ENCODE measurements at places on chromosomes 2 and 18. TPM values are rescaled to one million over a fixed set of nuclear protein-coding genes. Genes with fewer than 3 reads are reported as not detected.

CPS1 gene
- total RNA-seq, result 1,537 TPM

XDH gene
- 58.3 TPM for total RNA-seq

GRCh38 chr2:99918389-99918788, 224.0 kb downstream of the AFF3 start:
- H3K27ac ChIP-seq, result no peak overlapping the region
- H3K27me3 ChIP-seq, result no peaks in the 10 kb centered on the region
- no peak for DNase-seq
- no peaks in the 10 kb centered on the region for H3K4me1 ChIP-seq

- H3K4me1 ChIP-seq, result no peaks in the 10 kb centered on the region
- H3K36me3 ChIP-seq, result no peaks in the 10 kb centered on the region
- H3K4me3 ChIP-seq, result no peak overlapping the region
- no peak for DNase-seq
These were observed 45.4 kb upstream of the EHBP1 start for GRCh38 chr2:62660087-62660486.

DNA sequence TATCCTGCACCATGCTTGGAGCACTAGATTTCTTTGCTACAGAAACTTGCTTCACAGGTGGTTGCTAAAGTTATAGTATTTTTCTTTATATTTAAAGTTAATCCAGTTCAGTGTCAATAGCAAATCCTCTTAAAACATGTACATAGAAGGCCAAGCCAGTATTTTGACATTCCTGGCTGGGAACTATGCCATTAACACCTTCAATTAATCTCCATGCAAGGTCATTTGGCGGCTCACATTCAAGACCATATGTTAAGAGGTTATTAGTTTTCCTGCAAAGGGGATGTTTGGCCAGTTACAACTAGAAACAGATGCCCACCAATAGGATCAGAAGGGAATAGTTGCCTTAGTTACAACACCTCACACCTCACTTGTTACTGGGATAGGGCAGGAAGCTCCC, 261.3 kb upstream of the MEIS1 start:
- no peaks in the 10 kb centered on the region for H3K4me1 ChIP-seq
- no peaks in the 10 kb centered on the region for H3K27me3 ChIP-seq
- no peak for DNase-seq
- H3K27ac ChIP-seq, result no peak overlapping the region
- no peak overlapping the region for H3K4me3 ChIP-seq

TMEM247 gene
- total RNA-seq, result not detected

- H3K4me1 ChIP-seq, result no peaks in the 10 kb centered on the region
- no peak overlapping the region for H3K27ac ChIP-seq
- H3K4me3 ChIP-seq, result no peak overlapping the region
- H3K27me3 ChIP-seq, result no peaks in the 10 kb centered on the region
- no peaks in the 10 kb centered on the region for H3K36me3 ChIP-seq
- DNase-seq, result no peak
These were observed 65.7 kb upstream of the DARS1 start for GRCh38 chr2:136051001-136051724.

- no peak for DNase-seq
- no peak overlapping the region for H3K27ac ChIP-seq
- H3K27me3 ChIP-seq, result no peaks in the 10 kb centered on the region
- H3K4me1 ChIP-seq, result no peaks in the 10 kb centered on the region
- no peaks in the 10 kb centered on the region for H3K36me3 ChIP-seq
- H3K4me3 ChIP-seq, result no peak overlapping the region
These were observed 352.8 kb downstream of the THSD7B start for GRCh38 chr2:137118140-137118539.

DPP4 gene
- 18.4 TPM for total RNA-seq

MITD1 gene
- 8.0 TPM for total RNA-seq

DNA sequence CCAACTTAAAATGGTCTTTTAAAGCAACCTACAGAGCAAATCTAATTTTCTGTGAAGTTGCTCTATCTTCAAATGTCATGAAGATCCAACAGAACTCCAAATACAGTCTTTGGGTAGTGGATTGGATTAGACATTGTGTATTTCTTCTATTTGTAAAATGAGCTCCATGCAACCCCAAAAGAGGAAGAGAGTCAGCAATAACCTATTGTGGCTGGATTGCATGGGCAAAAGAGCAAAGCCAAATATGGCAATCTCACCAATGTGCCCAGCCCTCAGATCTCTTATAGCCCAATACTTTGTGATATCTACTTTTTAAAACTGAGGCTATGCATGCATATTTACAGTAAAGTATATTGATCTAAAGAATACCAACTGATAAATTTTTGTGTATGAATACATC, 146.3 kb downstream of the TXNL1 start:
- H3K27me3 ChIP-seq, result no peaks in the 10 kb centered on the region
- no peaks in the 10 kb centered on the region for H3K36me3 ChIP-seq
- no peak for DNase-seq
- H3K4me1 ChIP-seq, result no peaks in the 10 kb centered on the region
- H3K4me3 ChIP-seq, result no peak overlapping the region
- no peak overlapping the region for H3K27ac ChIP-seq

DNA sequence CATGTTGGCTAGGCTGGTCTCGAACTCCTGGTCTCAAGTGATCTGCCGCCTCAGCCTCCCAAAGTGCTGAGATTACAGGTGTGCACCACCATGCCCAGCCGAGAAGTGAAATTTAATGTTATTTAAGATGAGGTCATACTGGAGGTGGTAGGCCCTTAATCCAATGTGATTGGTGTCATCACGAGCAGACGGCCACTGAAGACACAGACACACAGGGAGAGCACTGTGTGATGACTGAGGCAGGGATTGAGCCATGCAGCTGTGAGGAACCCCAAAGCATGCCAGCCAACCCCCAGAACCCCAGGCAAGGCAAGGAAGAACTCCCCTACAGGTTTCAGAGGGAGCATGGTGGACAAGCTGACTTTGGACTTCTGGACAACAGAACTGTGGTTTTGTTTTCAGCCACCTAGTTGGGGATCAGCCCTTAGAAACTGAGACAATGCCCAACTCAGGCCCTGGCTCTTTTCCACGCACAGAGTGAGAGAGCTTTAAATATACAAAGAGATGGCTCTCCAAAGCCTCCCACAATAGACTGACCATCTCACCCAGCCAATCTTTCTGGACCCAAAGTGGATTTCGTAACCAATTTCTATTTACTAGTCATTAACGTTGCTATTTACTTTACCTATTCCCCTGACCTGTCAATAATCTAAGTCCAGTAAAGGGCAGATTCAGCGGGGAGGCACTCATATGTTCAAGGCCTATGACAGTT, 34.2 kb downstream of the TBC1D8 start:
- H3K4me3 ChIP-seq, result no peak overlapping the region
- no peaks in the 10 kb centered on the region for H3K36me3 ChIP-seq
- no peaks in the 10 kb centered on the region for H3K27me3 ChIP-seq
- H3K27ac ChIP-seq, result peak overlapping the region; percentile 68
- peak; percentile 93 for DNase-seq

GRCh38 chr2:232028071-232028470, 66.6 kb downstream of the DIS3L2 start:
- no peak overlapping the region for H3K4me3 ChIP-seq
- H3K36me3 ChIP-seq, result peaks cover 4% of the 10 kb centered on the region
- no peaks in the 10 kb centered on the region for H3K4me1 ChIP-seq
- DNase-seq, result no peak

GRCh38 chr2:20322527-20323300, 27.9 kb downstream of the PUM2 start:
- no peaks in the 10 kb centered on the region for H3K27me3 ChIP-seq
- H3K36me3 ChIP-seq, result peaks cover 9% of the 10 kb centered on the region
- no peak for DNase-seq
- no peak overlapping the region for H3K27ac ChIP-seq
- no peak overlapping the region for H3K4me3 ChIP-seq

- peaks cover 5% of the 10 kb centered on the region for H3K4me1 ChIP-seq
- no peak for DNase-seq
- H3K36me3 ChIP-seq, result no peaks in the 10 kb centered on the region
- no peak overlapping the region for H3K27ac ChIP-seq
- H3K4me3 ChIP-seq, result no peak overlapping the region
- no peaks in the 10 kb centered on the region for H3K27me3 ChIP-seq
These were observed 81.2 kb upstream of the MAPRE2 start for GRCh38 chr18:34959989-34960388.

DNA sequence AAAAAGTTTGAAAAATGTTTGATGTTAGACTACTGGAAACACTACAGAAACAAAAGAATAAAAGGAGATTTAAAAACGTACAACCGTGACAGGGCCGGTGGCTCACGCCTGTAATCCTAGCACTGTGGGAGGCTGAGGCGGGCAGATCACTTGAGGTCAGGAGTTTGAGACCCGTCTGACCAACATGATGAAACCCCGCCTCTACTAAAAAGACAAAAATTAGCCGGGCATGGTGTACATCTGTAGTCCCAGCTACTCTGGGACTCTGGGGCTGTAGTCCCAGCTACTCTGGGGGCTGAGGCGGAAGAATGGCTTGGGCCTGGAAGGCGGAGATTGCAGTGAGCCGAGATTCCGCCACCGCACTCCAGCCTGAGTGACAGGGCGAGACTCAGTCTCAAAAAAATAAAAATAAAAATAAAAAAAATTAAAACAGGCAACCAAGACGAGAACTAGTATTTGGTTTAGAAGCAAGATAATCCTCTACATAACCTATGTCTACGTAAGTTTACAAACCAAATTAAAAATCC, 5.8 kb downstream of the SP3 start:
- no peaks in the 10 kb centered on the region for H3K27me3 ChIP-seq
- peaks cover 36% of the 10 kb centered on the region for H3K4me1 ChIP-seq
- no peak for DNase-seq
- no peak overlapping the region for H3K4me3 ChIP-seq
- no peak overlapping the region for H3K27ac ChIP-seq
- peaks cover 19% of the 10 kb centered on the region for H3K36me3 ChIP-seq

DNA sequence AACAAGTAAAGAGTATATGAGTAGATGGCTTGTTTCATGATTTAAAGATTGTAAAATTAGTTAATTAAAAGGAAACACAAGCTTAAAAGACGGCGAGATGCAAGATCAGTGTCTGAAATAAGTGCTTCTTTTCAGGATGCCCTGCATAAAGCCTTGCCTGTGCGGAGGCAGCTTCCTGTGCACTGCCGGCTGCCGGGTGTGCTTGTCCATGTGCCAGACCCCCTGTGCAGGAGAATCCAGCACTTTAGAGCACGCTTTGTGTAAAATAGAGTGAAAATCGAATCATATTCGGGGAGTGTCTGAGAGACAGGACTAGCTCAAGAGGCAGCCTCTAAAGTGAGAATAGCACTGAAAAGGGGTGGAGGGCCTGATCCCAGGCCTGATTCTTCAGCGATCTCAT, 154.7 kb downstream of the CHST9 start:
- H3K4me3 ChIP-seq, result no peak overlapping the region
- H3K36me3 ChIP-seq, result no peaks in the 10 kb centered on the region
- no peak overlapping the region for H3K27ac ChIP-seq
- no peaks in the 10 kb centered on the region for H3K4me1 ChIP-seq

DNA sequence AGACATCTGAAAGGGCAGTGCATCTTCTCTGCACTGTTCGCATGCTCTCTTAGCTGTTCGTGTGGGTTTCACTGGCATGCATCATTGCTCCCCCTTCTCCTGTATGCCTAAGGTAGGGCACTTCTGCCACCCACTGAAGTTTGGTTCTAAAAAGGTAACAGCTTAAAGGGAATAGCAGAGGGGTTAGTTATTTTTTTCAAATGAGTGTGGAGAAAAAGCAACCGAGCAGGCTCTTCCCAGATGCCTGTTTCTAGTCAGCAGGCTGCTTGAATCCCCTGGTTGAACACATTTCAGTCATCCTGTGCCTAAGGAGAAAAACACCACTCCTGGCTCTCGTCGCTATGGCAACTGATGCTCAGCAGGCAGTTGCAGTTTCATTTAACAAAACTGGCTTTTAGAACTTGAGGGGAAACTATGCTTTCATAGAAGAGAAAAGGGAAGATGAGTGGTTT, 69.8 kb upstream of the GALNT3 start:
- DNase-seq, result no peak
- H3K4me3 ChIP-seq, result no peak overlapping the region
- no peak overlapping the region for H3K27ac ChIP-seq

DNA sequence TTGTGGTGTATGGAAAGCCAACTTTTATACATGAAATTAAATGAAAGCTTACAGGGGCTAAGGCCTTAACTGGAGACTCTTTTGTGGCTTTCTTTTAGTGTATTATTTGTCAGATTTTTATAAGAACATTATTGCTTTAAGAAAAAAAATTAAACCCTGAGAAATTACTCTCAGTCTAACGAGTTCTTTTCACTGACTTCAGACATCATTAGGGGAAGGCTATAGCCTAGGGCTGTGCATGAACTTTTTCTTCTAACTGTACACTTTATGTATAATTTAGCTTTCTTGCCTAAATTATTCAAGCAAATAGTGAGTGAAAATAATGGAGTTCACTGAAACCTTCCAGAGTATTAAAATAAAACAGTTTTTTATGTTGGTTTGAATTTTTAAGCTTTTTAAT, 151.1 kb upstream of the MEIS1 start:
- no peaks in the 10 kb centered on the region for H3K27me3 ChIP-seq
- H3K27ac ChIP-seq, result no peak overlapping the region
- no peaks in the 10 kb centered on the region for H3K4me1 ChIP-seq
- no peak overlapping the region for H3K4me3 ChIP-seq
- DNase-seq, result no peak

- H3K4me1 ChIP-seq, result no peaks in the 10 kb centered on the region
- no peaks in the 10 kb centered on the region for H3K27me3 ChIP-seq
- H3K36me3 ChIP-seq, result no peaks in the 10 kb centered on the region
- no peak overlapping the region for H3K27ac ChIP-seq
- DNase-seq, result no peak
These were observed 267.4 kb upstream of the KLHL14 start for GRCh38 chr18:33040213-33040612.

SS18 gene
- 46.0 TPM for total RNA-seq

GRCh38 chr2:40716879-40717278, 265.0 kb upstream of the SLC8A1 start:
- no peak overlapping the region for H3K4me3 ChIP-seq
- no peak overlapping the region for H3K27ac ChIP-seq
- H3K36me3 ChIP-seq, result no peaks in the 10 kb centered on the region
- no peaks in the 10 kb centered on the region for H3K27me3 ChIP-seq
- no peak for DNase-seq

- H3K4me1 ChIP-seq, result peaks cover 14% of the 10 kb centered on the region
- peak; percentile 58 for DNase-seq
- peak overlapping the region; percentile 94 for H3K27ac ChIP-seq
- peak overlapping the region; percentile 88 for H3K4me3 ChIP-seq
- H3K36me3 ChIP-seq, result no peaks in the 10 kb centered on the region
These were observed 659 bp downstream of the CHMP1B start for GRCh38 chr18:11851806-11852337.

ADCY3 gene
- 6.5 TPM for total RNA-seq

CSRNP3 gene
- total RNA-seq, result 1.4 TPM
